Tongue (tissue), 3 donors: ENCODE measurements at places on chromosomes 4 and X.

- peak; percentile 25 for DNase-seq
These were observed 78.3 kb upstream of the C1QTNF7 start for GRCh38 chr4:15349531-15349935.

DNA sequence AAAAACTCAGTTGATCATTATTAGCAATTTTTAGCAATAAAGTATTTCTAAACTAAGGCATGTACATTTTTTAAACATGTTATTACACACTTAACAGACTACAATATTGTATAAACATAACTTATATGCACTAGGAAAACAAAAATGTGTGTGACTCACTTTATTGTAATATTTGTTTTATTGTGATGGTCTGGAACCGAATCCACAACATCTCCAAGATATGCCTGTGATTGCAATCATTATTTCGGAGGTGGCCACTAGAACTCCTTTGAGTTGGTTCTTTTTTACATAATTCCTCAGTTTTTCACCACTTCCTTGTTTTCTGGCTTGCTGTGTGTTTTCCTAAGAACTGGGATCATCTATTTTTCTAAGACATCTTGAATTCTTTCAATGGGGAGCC is 53.7 kb downstream of the FBXW7 start:
- no peak for DNase-seq

DNA sequence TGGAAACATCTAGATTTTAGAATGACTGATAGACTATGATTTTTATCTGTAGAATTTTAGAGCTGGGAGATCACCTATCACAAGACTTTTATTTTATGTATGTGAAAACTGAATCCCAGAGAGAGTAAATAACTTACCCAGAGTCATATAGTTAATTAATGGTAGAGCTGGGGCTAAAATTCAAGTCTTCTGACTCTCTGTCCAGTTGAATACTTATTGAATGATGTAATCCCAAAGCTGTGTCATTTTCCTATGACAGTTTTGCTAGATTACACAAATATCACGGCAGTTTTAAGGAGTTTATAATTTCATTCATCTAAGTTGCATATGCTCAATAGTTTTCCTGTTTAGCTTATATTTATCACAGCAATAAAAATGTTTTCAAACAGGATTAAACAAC is 6.7 kb downstream of the NRK start:
- DNase-seq, result no peak

DNA sequence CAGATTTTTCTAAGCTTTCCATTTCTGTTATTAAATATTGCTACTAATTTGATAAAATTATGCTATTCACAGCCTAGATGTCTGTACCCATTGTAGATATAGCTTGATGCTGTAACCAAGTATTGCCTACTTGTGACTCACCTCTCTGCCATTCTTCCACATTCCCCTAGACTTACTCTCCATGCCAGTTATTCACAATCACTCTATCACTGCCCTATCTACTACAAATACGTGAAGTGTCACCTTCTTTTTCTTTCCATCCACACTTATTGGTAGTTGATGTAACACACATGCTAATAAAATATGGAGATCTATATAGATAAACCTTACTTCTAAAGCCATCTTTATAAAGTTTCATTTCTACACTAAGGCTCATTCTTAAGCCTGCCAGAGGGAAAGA is 179.4 kb upstream of the PACRGL start:
- no peak for DNase-seq

GRCh38 chr4:105979506-105979905 is 84.2 kb downstream of the NPNT start:
- DNase-seq, result no peak

GRCh38 chr4:38310446-38311043 is 350.3 kb downstream of the PTTG2 start:
- DNase-seq, result no peak

DNA sequence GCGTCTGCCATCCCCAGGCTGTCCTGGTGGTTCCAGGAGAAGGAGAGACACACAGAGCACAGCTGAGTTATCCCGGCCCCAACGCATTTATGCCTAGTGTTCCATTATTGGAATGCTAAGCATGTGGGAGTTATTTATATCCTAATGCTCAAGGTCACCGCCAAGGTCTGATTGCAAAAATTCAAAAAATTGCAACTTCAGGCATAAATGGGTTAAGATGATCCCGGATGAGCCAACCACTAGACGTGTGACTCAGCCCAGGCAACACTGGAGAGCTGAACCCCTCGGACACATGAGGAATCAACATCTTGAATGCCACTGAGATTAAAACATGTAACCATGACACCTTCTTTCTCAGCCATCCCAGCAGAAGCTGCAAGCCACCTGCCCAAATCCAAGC is 3.8 kb upstream of the ZCCHC4 start:
- no peak for DNase-seq

GRCh38 chrX:113675278-113675677 is 834.6 kb upstream of the AMOT start:
- DNase-seq, result no peak

GRCh38 chr4:120215350-120215749 is 148.7 kb upstream of the MAD2L1 start:
- DNase-seq, result no peak

- DNase-seq, result no peak
These were observed 64.8 kb upstream of the NR0B1 start for GRCh38 chrX:30373951-30374350.

DNA sequence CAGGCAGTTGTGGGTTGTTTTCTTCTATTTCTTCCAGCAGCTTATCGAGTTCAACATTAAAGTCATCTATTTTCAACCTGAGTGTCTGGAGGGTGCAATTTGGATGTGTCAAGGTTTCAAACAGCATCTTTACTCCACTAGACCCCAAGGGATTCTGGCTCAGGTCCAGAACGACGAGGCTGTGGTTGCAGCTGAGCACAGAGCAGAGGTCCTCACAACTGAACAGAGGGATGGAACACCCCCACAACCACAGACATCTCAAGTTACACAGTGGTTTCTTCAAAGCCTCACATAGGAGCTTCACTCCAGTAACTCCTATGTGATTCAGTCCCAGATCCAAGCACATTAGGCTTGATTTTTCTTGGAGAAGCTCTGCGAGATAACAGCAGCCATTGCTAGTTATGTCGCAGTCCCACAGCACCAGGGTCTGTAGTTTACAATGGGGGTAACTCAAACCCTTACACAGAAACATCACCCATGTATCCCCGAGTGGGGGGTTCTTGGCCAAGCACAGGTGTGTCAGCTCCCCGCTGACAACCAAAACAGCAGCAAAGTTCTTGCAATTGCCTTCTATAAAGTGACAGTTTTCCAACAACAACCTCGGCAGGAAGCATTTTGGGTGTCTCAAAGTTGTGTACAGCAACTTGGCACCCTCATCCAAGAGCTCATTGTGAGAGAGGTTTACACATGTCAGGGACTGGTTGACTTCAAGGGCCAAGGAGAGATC is 2.8 kb downstream of the NLRP2B start:
- DNase-seq, result no peak

DNA sequence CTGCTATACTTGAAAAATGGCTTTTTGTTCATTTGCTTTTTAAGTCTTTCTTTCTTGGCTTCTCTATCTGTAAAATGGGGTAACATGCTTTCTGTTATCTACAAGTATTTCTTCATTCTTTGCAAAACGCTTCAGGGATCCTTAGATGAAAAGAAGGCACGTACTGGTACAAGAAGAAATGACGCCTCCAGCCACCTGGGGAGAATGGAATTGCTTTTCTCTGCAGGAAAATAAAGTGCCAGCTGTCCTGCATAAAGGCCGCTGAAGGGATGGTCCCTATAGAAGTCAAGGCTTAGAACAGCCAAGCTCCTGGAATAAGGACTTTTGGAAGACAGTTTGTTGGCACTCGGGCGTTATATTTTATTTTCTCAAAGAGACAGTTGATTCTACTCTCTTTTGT is 210.8 kb upstream of the RASGEF1B start:
- DNase-seq, result no peak
